Activated CD4-positive, alpha-beta T cell treated with anti-CD3 and anti-CD28 coated beads for 36 hours (primary cell): ENCODE measurements at places on chromosomes 4 and X.

DNA sequence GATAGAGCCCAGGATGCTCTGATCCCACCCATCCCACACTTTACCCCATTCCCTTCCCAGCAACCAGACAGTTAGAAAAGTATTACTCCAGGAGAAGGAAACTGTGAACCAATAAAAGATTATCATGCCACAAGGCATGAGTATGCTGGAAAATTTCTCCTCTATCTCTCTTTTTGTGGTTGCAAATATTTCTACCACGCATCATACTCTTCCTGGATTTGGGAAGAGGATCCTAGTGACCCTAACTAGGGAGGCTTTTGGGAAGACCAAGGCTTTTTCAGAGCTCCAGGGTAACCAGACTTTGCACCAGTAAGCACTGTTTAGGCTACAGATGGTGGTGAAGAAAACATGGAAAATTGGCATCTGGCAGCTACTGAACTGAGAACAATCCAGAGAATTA, 257.6 kb upstream of the CLNK start:
- no peak for DNase-seq

DNA sequence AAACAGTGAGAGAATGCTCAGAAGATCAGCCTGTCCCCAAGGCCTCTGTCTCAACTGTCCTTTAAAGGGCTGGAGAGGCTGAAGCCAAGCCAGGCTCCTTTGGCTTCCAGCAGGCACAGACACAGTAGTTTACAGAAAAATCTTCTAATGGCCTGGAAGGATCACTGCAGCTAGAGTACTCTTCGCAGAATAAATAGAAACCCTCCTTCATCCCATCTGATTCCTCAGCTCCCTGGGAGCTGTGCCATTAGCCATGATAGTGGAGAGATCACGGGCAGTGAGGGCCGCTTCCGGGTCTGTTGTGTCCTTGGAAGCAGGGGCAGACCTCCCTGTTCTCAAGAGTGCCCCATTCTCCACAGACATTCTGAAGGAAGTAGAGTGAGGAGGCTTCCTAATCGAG, 63.1 kb downstream of the CCNI start:
- no peak for DNase-seq

GRCh38 chr4:186188107-186188506, 3.3 kb upstream of the CYP4V2 start:
- DNase-seq, result no peak

GRCh38 chr4:56468097-56468422, 643 bp downstream of the SRP72 start:
- DNase-seq, result peak; percentile 53

GRCh38 chrX:7318241-7318640, 170.3 kb upstream of the PUDP start:
- DNase-seq, result no peak

DNA sequence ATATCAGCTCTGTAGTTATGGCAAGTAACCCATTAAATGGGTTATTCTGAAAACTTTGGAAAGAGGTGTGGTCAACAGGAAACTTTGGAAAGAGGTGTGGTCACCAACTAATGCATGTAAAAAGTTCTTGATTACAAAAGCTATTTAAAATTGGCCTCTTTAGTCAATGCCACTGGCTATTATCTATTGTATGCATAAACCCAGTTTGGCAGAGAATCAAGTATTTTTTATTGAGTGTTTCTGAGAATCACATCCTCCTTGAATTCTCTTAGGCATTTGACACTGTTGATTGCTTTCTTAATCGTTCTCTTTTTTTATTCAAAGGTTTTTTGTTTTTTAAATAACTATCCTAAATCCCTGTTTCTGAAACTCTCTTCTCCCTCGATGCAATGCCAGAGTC, 7.5 kb downstream of the P2RY4 start:
- no peak for DNase-seq

GRCh38 chrX:106023947-106024346, 14.6 kb downstream of the SERPINA7 start:
- DNase-seq, result no peak

DNA sequence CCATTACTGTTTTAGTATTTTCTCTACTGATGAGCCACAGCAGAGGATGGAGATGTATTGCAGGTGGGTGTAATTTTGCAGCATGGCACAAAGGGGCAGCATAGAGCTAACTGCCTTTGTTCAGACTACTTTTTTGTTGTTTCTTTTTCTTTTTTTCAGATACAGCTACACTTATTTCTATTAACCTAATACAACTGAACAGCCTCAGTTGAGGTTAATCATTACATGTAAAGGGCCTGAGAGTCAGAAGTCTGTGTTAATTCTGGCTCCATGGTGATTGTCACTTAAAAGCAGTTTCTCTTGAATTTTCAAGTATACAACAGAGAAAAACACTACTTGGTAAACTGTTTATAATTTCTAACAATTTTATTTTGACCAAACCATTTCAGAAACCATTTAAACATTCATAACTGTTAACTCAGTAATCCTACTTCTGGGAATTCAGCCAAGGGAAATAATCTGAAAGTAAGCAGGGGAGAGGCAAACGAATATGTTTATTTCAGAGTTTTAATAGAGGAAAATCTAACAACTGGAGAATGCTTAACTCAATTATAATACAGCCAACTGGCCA, 13.9 kb upstream of the PPEF2 start:
- peak; percentile 37 for DNase-seq

DNA sequence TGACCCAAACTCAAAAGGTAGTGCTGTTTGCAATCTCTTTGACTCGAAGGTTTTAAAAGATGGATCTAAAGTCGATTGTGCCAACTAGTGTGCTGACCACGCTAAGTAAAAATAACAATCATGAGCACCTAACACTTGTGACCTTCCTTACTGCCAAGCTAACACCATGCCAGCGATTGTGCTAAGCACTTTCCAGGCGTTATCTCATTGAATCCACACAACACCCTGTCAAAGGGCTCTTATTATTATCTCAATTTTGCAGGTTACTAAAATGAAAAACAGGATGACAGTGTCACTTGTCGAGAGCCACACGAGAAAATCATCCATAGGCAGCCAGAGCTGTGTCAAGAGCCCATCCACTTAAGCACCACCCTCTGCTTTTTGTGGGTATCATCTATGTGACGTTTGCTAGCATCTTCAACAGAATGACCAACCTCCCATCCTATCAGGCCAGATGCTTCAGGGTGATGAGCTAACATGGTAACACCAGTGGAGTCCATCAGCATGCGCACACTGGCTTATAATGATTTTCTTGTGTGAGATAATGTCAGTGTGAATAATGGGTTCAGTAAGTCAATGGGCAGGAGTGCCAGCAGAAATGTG, 893 bp upstream of the GAB3 start:
- no peak for DNase-seq

DNA sequence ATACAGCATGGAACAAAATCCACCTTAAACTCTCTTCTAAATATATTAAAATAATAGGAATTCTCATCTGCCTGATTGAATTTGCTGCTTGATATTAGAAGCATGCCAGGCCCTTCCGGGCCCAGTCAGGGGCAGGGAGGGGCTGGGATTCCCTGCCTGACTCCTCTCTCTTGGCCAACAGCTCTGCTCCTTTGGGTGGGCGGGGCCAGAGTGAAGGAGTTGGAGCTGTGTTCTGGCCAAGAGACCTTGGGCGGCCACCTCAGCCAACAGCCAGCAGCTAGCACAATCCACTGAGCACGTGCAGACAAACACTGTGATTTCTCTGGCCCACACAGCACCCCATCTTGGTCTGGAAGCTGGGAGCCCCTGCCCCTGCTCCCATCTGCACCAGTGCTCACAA, 140.3 kb downstream of the PJA1 start:
- DNase-seq, result no peak

DNA sequence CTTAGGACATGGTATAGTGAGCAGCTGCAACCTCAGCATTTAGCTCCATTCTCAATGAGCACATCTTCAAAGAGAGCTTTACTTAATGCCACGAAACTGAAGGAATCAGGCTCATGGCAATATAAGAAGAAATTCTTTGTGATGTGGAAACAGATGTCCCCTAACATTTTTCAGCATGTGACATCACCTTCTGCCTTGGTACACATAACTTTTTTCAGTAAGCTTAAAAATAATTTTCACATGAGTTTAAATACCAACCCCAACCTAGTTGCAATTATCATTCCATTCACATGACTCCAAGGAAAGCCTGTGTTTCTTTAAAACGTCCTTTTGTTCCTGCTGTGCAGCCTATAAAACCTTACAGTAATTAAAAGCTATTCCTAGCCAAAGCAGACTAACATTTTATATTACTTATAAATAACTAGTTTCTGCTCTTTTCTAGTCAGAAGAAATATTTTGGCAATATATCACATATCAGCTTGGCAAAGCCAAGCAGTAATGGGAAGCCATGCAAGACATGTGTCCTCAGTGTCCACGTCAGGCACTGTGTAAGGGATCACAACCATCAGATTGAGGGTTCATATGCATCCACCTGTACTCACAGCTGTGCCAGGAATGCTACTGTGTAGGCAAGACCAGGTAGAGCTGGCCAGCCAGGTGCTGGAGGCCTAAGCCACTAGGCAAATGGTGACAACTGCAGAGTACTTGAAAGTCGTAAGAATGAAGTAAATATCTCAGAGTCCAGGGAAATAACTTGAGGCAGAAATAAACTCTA, 466.6 kb downstream of the INPP4B start:
- no peak for DNase-seq

DNA sequence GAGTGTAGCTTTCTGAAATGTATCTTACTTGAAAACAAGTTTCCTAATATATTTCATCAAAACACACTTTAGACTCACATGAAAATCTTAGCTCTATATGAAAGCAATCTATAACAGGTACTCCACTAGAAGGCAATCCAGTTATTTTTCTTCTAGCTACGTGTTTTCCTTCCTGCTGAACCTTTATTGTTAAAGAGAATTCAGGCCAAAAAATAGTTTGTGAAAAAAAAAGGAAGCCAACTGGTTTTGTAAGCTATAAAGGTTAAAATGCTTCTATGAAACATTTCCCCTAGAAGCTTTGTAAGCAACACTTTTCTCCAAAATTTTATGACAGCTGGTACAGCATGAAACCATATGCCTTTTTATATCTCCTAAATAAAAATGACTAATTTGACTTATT, 304.7 kb upstream of the DIAPH2 start:
- no peak for DNase-seq
